ENCODE measurements at places on chromosomes 7 and 10.

DNA sequence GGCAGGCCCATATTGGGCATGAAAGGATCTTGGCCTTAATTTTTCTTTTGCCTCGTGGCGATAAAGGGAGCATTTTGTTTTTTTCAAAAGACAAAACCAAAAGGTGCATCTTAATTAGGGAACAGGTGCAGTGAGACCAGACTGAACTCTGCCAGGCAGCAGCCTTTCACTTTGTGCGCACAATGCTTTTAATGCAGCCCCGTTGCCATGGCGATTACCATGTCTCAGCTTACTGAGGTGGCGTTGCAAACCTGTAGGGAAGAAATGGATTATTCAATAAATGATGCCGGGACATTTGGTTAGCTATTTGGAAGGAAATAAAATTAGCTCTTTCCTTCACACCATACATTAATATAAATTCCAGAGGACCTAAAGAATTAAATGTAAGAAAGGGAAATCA lies 61.9 kb downstream of the MYL10 start:
- DNase-seq: no peak

DNA sequence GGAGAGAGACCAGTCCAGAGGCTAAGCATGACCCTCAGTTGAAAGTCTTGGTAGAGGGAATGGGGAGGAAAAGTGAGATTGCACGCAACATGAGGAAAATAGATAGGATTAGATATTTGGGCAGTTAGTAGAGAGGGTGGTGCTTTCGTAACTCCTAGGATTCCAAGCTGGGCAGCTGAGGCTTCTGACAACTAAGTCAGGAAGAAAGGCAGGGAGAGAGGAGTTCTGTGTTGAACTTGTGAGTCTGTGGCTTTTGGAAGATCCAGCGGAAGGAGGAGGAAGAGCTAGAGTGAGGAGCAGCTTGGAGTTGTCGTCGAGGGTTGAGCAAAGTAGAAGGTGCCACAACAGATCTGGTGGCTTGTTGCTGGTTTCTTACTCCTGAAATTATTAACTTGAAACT lies 21.8 kb downstream of the CUL1 start:
- no peak for DNase-seq

GRCh38 chr7:123030631-123031030 lies 35.1 kb upstream of the TAS2R16 start:
- no peak for DNase-seq

DNA sequence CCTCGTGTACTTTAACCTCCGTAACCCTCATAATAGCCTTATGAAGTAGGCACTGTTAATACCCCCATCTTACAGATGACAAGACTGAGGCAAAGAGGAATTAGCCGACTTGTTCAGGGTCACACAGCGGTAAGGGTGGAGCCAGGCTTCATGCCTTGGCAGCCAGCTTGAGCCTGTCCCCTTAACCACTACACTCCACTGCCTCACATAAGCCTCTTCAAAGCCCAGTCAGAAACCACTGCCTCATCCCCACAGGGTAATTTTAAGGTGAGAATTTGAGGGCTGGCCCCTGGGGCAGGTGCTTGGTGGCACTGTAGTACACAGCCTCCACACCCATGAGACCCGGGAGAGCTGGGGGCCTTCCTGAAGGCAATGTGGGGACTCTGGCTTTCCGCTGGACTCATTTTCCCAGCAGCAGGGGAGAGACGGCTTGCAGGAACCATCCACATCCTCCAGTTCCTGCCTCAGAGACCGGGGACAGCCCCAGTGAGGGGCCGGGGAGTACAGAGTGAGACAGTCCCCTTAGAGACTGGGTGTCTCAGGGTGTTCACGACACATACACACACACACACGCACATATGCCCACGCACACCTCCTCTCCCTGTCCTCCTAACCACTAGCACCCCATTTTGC lies 7.6 kb upstream of the C10orf105 start:
- no peak for DNase-seq

GRCh38 chr7:68158686-68159295 lies 1162.2 kb downstream of the TYW1 start:
- no peak for DNase-seq

GRCh38 chr7:13336227-13336626 lies 648.8 kb downstream of the ARL4A start:
- DNase-seq: no peak

DNA sequence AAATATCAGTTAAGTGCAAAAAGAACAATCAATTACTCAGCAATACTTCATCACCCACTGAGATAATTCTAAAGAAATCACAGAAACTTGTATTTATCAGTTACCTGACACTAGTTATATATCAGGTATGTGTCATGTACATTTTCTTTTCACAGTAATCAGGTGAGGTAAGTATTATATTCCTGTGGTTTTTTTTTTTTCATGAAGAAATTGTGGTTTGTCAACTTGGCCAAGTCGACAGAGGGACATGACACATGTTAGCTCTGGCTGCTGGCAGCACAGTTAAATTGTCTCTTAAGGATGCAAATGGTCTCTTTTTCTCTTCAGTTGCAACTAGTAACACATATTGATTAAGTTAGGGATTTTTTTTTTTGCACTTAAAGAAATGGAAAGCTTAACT lies 13.7 kb upstream of the GPR141 start:
- DNase-seq: no peak

DNA sequence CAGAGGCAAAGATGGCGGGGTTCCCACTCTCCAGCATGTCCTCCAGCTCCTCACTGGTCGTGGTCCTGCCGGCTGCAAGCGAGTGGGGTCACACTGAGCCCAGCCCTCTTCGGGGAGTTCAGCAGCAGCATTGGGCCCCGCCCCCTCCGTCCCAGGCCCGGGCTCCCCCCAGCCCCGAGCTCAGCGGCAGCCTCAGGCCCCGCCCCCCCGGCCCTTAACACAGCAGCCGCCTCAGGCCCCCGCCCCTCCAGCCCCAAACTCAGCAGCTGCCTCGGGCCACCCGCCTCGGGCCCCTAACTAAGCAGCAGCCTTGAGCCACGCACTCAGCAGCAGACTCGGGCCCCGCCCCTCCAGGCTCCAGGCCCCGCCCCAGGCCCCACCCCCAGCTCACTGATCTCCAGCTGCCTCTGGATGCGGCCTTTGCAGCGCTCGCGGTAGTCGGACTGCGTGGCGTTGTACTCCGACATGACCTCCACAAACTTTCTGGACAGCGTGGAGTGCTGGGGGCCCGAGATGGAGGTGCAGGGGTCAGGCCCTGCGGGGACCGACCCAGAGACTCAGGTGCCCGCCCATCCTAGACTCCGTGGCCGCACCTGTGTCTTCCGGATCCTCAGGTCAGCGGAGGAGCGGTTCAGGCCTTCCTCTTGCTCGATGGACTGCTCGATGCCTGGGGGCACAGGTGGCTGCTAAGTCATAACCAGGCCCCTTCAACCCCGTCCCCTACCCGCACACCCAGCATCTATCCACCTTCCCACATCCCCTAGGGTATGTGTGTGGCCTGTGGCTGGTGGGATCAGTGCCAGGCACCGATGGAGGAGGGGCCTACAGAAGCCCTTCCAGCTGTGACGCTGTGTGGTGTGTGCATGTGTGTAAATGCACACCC lies 15.5 kb downstream of the STX1A start:
- no peak for DNase-seq

Measured in stimulated activated CD8-positive, alpha-beta memory T cell treated with anti-CD3 and anti-CD28 coated beads, Interleukin-7, amount 100 ng/mL, for 1 hour (primary cell).